Right lobe of liver (tissue), 6 donors: ENCODE measurements at places on chromosomes 1 and 21. TPM values are rescaled to one million over a fixed set of nuclear protein-coding genes. Genes with fewer than 3 reads are reported as not detected.

Gene CNTN2
- total RNA-seq, result not detected

GRCh38 chr1:223273511-223273910, 90.5 kb downstream of the SUSD4 start:
- H3K4me1 ChIP-seq, result peaks cover 35% of the 10 kb centered on the region
- no peaks in the 10 kb centered on the region for H3K36me3 ChIP-seq
- DNase-seq, result no peak
- H3K27ac ChIP-seq, result no peak overlapping the region

Gene ADORA1
- total RNA-seq, result 0.78 TPM

DNA sequence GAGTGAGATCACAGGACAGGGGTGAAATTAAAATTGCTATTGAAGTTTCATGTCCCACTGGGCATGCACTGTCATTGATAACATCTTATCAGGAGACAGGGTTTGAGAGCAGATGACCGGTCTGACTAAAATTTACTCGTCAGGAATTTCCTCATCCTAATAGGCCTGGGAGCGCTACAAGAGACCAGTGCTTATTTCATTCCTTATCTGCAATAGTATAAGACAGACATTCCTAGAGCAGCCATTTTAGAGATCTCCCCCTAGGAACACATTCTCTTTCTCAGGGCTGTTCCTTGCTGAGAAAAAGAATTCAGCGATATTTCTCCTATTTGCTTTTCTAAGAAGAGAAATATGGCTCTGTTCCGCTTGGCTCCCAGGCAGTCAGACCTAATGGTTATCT, 181.4 kb upstream of the ETV3 start:
- no peaks in the 10 kb centered on the region for H3K4me1 ChIP-seq
- H3K27me3 ChIP-seq, result no peaks in the 10 kb centered on the region
- no peak overlapping the region for H3K27ac ChIP-seq

- no peak overlapping the region for H3K4me3 ChIP-seq
- H3K36me3 ChIP-seq, result peaks cover 50% of the 10 kb centered on the region
- H3K27me3 ChIP-seq, result no peaks in the 10 kb centered on the region
- H3K4me1 ChIP-seq, result no peaks in the 10 kb centered on the region
- no peak for DNase-seq
Observed at GRCh38 chr1:37575692-37576091, 19.0 kb downstream of the DNALI1 start.

GRCh38 chr1:215631489-215631888, 64.4 kb downstream of the KCTD3 start:
- H3K4me1 ChIP-seq, result peaks cover 5% of the 10 kb centered on the region
- DNase-seq, result peak; percentile 76
- no peak overlapping the region for H3K4me3 ChIP-seq
- no peaks in the 10 kb centered on the region for H3K27me3 ChIP-seq
- H3K36me3 ChIP-seq, result no peaks in the 10 kb centered on the region

DNA sequence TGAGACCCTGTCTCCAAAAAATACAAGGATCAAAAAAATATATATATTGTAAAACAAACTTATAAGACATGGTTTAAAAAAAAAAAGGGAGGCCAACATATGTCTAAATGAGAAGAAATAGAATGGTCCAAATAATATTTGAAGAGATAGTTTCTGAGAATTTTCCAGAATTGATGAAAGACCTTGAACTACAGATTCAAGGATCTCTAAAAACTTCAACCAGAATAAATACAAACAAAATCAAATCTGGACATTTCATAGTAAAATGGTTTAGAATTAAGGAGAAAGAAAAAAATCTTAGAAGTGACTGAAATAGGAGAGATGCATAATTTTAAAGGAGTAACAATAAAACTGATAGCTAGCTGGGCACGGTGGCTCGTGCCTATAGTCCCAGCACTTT, 45.5 kb upstream of the RCOR3 start:
- H3K27ac ChIP-seq, result no peak overlapping the region
- DNase-seq, result no peak
- H3K27me3 ChIP-seq, result no peaks in the 10 kb centered on the region

DNA sequence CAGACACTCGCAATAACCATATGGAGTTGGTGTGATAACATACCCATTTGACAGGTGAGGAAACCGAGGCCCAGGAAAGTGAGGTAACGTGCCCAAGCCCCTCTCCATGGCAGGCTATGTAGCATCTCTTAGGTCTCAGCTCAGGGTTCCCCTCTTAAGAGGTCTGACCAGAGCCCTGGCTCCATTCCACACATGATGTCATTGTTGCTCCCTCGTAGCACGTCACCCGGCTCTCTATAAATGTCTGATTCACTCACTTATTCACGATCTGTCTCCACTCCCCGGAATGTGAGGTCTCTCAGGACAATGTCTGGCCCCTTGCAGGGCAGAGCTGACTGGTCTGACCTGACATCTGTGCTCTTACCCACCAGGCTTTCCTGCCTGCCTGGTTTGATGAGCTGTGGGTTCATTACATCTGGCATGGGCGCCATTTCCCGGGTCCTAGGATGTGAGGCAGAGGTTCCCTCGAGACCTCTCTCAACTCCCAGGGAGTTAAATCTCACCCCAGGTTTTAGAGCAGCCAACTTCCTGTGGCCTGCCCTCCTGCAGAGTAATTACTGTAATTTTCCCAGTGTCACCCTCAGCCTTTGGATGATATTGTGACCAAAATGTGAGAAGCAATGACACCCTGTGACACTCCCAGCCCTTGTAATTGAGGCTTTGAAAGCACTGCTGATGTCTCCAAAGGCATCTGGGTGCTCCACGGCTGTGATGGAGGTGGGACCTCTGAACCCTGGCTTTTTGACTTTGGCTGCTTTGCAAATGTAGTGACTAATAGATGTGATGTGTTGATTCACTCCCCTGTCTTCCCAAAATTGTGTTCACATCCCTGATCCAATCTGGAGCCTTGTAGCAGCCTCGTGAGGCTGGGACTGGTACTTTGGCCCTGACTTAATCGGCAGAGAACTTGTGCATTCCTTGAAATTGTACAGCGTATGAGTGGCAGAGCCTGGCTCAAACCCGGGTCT, 10.6 kb downstream of the ACTL8 start:
- H3K27ac ChIP-seq, result no peak overlapping the region
- no peak overlapping the region for H3K4me3 ChIP-seq
- no peak for DNase-seq
- no peaks in the 10 kb centered on the region for H3K36me3 ChIP-seq

Gene ZBTB37
- total RNA-seq, result 6.1 TPM

DNA sequence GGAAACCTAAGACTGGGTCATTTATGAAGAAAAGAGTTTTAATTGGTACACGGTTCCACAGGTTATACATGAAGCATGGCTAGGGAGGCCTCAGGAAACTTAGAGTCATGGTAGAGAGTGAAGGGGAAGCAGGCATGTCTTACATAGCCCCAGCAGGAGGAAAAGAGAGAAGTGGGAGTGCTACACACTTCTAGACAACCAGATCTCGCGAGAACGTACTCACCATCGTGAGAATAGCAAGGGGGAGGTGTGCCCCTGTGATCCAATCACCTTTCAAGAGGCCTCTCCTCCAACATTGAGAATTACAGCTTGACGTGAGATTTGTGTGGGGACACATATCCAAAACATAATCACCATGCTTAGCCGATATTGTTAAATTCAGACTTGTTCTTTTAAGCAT, 62.8 kb downstream of the DYRK1A start:
- no peaks in the 10 kb centered on the region for H3K27me3 ChIP-seq
- no peak overlapping the region for H3K4me3 ChIP-seq
- H3K36me3 ChIP-seq, result no peaks in the 10 kb centered on the region
- H3K4me1 ChIP-seq, result peaks cover 42% of the 10 kb centered on the region
- no peak for DNase-seq
- no peak overlapping the region for H3K27ac ChIP-seq

DNA sequence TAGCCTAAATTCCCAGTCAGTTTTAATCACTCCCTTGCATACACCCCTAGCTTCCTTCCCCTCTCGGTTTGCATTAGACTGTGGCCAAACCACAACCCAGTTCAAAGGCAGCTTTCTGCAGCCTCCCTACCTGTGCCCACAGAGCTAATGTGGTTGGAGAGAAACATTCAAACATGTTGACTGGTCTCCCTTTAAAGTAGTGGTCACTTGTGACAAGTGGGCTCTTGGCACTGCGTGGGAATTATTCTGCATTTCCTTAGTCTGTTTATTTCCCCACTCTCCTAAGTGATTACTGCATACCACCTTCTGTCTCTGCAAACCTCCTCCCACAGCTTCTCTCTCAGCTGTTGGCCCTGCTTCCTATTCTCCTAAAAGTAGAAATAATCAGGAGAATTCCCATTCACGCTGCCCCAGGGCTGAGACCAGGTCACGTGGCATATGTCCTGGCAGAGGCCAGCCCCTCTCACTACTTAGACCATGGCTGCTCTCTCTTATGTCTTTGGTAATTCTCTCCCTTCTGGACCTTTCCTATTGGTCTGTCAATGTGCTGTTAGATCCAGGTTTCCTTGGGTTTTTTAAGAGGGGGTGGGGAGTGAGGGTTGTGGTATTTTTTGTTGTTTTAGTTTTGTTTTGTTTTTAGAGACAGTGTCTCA, 38.4 kb upstream of the CD101 start:
- DNase-seq, result no peak
- no peak overlapping the region for H3K27ac ChIP-seq
- H3K4me3 ChIP-seq, result no peak overlapping the region
- no peaks in the 10 kb centered on the region for H3K27me3 ChIP-seq

GRCh38 chr1:160539684-160539989, 16.6 kb upstream of the SLAMF6 start:
- H3K36me3 ChIP-seq, result no peaks in the 10 kb centered on the region
- H3K4me3 ChIP-seq, result no peak overlapping the region
- H3K27ac ChIP-seq, result no peak overlapping the region
- no peaks in the 10 kb centered on the region for H3K27me3 ChIP-seq
- H3K4me1 ChIP-seq, result peaks cover 51% of the 10 kb centered on the region

DNA sequence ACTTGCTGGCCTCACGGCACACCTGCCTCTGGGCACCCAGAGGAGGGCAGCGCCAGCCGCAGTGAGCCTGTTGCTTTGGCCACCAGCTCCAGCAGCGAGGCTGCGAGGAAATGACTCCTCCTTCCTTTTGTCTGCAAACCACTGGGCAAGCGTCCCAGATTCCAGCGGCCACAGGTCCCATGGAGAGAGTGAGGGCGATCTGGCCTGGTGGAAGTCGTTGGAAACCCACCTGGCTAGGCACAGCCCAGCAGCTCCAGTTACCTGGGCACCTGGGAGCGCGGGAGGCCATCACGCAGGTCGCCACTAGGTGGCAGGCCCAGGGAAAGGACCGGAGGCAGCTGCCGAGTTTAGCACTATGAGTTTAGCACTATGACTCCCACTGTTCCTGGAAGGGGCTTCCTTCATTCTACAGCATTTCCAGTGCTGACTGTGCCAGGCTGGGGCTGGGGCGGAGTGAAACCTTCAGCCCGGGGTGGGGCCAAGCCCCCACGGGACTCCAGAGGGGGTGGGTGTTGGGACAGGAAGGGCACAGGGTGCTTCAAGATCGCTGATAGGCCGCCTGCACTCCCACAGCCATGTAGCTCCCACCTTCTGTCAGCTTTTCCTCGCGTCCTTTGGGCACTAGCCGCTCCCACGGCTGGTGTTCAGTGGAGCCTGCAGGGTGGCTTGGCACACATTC, 1.1 kb upstream of the ESPN start:
- H3K27ac ChIP-seq, result no peak overlapping the region
- H3K4me1 ChIP-seq, result no peaks in the 10 kb centered on the region
- DNase-seq, result peak; percentile 67
- peaks cover 36% of the 10 kb centered on the region for H3K27me3 ChIP-seq
- no peaks in the 10 kb centered on the region for H3K36me3 ChIP-seq
- H3K4me3 ChIP-seq, result no peak overlapping the region

Gene DDAH1
- 89.4 TPM for total RNA-seq
